Left ventricle myocardium superior (tissue), 1 donor: ENCODE measurements at places on chromosomes 7 and 10.

- no peak for DNase-seq
Measured at GRCh38 chr7:150891740-150892139, 39.4 kb downstream of the AOC1 start.

GRCh38 chr10:129272176-129272575 lies 194.9 kb upstream of the MGMT start:
- DNase-seq: peak; percentile 43

DNA sequence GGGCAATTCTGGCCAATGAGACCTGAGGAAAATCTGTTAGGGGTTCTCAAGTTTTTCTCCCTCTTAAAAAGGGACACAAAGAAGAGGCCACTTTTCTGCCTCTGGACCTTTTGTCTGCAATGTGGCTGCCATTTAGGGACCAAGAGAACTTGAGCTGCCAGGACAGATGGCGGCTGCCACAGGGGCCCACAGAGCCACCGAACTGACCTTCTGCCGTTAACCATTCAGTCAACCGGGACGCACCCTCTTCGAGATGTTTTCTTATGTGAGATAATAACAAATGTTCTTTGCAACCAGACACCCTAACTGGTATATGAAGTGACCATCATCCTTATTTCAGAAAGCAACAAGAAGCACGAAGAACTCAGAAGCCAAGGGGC lies 29.2 kb downstream of the GSDME start:
- DNase-seq: no peak

GRCh38 chr10:133141958-133142340 lies 18.1 kb upstream of the KNDC1 start:
- DNase-seq: peak; percentile 7

DNA sequence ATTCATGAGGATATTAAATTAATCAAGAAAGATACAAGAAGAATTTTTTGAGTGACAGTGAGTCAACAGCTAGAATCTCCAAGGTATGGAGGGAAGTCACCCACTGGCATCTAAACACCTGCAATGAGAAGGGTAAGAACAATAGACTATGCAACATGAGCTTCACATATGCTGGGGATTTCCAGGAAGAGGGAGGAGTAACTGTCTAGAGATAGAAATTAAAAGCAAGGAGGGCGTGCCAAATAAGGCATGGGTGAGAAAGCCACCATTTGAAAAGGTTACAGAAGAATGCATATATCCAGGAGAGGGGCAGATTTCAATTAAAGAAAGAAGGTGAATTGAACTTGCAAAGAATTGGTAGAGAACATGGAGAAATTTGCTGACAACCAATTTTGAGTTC lies 365.7 kb downstream of the GPR37 start:
- no peak for DNase-seq

DNA sequence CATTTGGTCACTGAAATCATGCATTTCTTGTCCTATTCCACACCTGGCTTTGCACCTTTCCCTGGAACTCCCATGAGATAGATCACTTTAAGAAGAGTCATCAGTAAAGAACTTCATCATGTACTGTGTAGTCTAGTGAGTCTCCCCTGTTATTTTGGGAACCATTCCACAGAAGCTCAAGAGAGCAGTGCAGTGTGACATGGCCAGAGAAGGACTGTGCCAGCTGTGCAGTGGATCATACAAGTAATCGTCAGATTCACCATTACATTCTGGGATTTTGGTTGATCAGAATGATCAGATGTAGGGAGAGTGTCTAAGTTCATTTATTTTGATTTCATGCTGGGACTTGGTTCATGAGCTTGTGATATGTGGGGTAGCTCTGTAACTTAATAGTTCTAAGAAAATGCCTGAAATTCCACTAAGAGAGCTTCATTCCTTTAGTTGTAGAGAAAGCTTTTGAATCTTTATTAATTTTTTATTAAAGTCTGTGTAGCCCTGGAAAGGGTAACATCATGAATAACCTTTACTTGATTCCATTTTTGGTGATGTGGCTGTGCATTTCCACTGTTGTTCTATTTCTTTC lies 166.8 kb downstream of the SUGCT start:
- DNase-seq: no peak

DNA sequence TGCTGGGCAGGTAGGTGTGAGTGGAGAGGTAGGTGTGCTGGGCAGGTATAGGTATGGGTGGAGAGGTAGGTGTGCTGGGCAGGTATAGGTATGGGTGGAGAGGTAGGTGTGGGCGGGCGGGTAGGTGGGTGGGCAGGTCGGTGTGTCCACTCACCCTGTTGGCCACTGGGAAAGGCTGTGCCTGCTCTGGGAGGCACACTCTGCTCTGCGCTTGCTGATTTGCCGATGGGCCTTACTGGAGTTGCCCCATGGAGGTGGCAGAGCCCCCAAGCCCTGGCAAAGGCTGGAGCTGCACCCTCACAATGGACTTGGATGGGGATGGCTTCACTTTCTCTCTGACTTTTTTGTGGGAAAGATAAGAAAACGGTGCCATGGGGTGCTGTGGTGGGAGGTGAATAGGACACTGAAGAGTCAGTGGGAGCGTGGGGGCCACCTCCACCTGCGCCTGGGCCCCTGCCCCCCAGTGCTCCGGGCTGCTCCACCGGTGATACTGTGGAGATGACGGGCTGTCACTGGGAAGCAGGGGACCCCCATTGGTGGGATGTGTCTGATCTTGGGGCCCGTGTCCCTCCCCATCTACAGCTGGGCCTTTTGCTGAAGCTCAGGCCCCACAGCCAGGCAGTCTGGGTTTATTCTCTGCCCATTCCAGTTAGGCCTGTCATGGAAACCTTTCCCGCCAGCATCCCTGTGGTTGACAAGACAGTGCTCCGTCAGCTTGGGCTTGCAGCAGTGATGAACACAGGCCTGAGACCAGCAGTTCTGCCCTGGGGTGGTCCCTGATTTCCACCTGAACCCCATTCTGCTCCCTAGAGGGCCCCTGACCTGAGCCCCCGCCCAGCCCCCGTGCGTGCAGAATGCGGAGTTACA lies 75.0 kb downstream of the NKX6-2 start:
- peak; percentile 15 for DNase-seq

GRCh38 chr10:123912466-123912865 lies 20.9 kb upstream of the CPXM2 start:
- DNase-seq: no peak

DNA sequence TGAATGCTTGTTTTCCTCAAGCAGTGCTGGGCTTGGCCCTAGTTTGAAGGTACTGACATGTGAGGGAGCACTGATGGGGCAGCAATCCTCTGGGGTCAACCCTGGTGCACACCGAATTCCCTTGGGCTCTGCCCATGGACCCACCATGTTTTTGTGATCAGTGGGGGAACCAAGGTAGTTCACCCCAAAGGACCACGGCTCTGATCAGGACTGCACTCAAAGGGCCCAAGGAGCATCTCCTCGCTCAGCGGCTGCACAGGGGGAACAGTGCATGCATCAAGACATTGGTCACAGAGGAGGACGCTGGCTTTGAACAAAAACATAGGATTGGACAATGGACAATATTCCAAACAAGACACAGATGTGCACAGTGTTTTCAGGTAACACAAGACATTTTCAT lies 12.7 kb downstream of the CXCL12 start:
- no peak for DNase-seq

- no peak for DNase-seq
Measured at GRCh38 chr7:121420976-121421375, 24.9 kb upstream of the FAM3C start.

GRCh38 chr7:30412782-30413504 lies 65.6 kb downstream of the NOD1 start:
- DNase-seq: no peak

DNA sequence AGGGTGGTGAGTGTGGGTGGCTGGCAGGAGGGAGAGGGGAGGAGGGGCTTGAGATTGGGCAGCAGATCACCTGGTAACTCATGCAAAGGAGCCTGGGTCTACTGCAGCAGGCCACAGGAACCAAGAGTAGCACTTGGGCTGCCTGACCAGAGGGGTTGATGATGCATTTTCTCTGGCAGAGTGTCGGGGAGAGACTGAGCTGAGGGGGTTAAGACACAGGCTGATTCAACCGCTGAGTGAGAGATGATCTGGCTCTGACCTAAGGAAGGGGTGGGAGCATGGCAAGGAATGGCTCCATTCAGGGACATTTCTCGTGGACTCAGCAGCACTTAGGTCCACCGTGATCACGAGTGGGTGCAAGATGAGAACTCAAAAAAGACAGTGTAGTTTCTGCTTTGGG lies 115.5 kb upstream of the STK17A start:
- no peak for DNase-seq

DNA sequence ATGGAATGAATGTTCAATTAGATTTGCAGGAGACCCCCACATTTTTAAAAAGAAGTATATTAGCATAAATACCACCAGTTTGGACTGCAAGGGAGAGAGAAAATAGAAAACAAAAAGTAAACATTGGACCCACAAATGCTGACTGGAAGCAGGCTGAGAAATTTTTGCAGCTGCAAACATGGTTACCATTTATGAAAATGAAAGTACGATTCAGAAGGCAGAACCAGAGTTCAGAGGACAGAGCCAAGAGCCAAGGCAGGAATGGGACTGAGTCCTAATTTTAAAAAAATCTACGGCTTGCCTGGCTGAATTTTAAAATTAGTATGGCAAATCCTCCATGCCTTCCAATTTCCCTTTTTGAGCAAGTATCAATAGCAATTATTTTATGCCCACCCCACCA lies 74.6 kb upstream of the NPS start:
- DNase-seq: no peak

GRCh38 chr10:4846775-4847174 lies 20.8 kb downstream of the AKR1E2 start:
- no peak for DNase-seq

DNA sequence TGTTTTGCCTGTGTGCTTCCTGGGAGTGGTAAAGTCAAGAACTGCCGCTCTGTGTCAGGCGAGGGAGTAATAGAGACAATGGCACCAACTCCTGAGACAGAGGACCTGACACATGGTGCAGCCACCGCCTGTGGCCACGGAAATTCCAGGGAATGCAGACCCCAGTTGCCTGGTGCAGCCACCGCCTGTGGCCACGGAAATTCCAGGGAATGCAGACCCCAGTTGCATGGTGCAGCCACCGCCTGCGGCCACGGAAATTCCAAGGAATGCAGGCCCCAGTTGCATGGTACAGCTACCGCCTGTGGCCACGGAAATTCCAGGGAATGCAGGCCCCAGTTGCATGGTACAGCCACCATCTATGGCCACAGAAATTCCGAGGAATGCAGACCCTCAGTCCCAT lies 8.7 kb downstream of the DIP2C start:
- DNase-seq: no peak

- no peak for DNase-seq
Measured at GRCh38 chr10:60376221-60377041, 13.2 kb downstream of the ANK3 start.

DNA sequence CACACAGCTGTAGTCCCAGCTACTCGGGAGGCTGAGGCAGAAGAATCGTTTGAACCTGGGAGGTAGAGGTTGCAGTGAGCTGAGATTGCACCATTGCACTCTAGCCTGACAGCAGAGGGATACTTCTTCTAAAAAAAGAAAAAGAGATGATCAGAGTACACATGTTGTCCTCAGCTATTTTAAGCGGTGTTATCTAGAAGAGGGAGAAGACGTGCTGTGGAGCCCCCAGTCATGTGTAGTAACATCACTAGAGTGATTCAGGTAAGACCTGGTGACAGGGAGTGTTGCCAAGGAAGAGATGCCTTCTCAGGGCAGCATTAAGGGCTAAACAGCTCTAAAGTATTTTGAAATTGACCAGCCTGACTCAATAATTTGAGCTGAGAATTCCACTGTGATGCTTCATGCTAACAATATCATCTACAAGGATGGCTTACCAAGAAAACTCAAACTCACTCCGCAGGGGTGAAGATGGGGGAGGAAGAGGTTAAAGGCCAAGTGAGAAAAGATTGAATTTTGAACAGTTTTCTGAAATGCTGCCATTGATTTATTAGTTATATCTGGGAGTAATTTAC lies 97.4 kb downstream of the KLF6 start:
- no peak for DNase-seq

- no peak for DNase-seq
Measured at GRCh38 chr7:129307592-129307991, 82.8 kb downstream of the AHCYL2 start.

GRCh38 chr7:50588937-50589336 lies 23.7 kb upstream of the DDC start:
- no peak for DNase-seq

DNA sequence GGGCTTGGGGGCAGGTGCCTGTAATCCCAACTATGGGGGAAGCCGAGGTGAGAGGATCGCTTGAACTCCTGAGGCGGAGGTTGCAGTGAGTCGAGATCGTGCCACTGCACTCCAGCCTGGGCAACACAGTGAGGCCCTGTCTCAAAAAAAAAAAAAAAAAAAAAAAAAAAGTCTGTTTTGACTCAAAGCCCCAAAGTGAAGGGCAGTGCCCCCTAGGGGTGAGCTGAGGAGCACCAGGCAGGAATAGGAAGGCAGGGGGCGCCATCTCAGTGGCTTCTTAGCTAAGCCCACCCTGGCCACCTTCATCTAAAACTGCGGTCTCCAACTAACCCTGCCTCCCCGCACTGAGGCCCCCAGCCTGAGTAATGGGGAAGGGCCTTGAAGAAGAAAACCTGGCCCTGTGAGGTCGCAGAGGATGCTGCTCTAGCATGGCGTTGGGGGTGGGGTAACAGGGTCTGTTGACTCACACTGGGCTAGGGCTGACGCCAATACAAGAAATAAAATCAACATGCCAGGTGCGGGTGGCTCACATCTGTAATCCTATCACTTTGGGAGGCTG lies 9.8 kb downstream of the PODXL start:
- no peak for DNase-seq

- no peak for DNase-seq
Measured at GRCh38 chr7:7944619-7945282, 23.8 kb upstream of the GLCCI1 start.

DNA sequence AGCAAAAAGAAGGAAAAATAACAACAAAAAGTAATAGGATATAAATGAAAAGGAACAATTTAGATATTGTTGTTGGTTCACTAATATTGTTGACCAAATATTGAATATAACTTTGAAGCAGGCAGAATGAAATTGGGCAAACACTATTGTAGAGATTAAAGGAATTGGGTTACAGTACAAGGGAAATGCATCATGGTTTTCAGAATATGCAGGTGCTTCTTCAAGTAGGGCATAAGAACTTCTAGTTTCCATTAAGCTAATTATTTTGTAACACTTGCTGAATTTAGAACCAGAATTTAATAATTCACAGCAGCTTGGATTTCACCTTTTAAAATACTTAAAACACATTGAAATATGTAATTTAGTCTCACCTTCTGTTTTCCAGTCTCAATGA lies 36.5 kb downstream of the RPA3 start:
- DNase-seq: no peak

GRCh38 chr10:19983880-19984565 lies 167.8 kb downstream of the PLXDC2 start:
- no peak for DNase-seq

GRCh38 chr10:34713875-34714274 lies 101.2 kb downstream of the PARD3 start:
- no peak for DNase-seq

DNA sequence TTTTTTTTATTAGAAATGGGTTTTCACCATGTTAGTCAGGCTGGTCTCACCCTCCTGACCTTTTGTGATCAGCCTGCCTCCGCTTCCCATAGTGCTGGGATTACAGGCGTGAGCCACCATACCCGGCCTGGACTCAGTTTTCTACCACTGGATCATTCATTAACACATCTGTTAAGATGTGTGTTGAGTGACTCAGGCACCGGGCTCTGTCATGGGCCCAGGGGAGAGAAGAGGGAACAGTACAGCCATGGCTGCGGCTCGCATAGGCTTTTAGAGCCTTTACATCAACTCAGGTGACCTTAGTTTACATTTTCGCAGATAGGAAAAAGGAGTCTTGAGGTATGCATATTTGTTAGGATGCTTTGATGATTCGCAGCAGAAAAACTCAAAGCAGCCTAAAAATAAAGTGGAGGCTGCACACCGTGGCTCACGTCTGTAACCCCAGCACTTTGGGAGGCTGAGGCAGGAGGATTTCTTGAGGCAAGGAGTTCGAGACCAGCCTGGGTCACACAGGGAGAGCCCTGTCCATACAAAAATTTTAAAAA lies 3.1 kb upstream of the ARPC1B start:
- no peak for DNase-seq
